ENCODE measurements at places on chromosomes 16 and 17. TPM values are rescaled to one million over a fixed set of nuclear protein-coding genes. Genes with fewer than 3 reads are reported as not detected.

DNA sequence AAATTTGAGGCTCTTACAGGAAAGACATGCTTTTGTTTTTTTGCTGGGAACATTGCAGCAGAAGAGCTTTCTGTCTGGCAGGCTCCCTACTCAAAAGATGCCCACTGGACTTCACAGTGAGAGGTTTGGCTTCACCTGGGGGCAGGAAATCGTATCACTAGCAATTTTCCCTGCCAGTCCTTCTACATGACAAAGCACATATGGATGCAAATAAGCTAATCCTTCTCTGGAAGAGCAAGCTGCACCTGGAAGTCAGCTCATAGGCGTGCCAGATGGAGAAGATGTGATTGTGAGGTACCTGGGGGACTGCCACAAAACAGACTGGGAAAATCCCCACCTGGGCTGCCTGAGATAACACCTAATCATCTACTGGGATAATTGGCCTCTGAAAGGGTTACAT is 195.0 kb upstream of the CPHXL start:
- no peak for DNase-seq

DNA sequence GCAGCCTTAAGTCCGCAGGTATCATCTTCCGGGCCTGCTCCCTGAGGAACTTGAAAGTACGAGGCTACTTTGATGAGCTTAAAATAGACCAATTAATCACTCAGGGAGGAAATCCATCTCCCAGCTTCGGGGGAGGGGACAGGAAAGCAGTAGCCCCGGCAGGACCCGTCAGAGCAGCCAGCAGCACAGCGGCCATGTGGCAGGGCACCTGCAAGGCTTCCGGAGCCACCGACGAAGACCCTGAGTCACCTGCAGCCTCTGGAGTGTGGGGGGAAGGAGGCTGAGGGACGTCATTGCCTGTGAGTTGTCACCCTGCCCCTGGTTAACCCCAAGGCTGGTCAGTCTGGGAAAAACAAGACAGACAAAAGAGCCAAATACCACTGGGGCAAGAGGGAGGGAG is 4.4 kb upstream of the CYB561 start:
- DNase-seq: no peak

The NLRC5 gene
- 320 TPM for total RNA-seq

DNA sequence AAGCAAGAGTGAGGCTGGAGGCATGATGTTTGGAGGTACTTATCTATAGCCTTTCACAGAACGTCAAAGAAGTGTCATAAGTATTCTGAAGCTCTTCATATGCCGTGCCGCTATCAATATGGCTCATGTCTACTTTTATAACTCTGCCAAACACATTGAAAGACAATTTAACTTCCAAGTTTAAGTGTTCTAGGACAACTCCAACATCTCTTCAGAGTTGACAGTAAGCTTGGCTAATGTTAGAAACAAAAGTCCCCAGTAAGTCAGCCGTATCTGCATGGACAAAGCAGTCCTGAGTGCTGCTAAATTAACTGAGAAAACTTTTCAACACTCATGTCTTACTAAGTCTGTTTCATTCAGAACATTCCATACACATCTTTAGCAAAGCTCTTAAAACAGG is 32.2 kb downstream of the GRB2 start:
- no peak for DNase-seq

The ZP2 gene
- not detected for total RNA-seq

The NOXO1 gene
- not detected for total RNA-seq

The CETP gene
- 0.14 TPM for total RNA-seq

DNA sequence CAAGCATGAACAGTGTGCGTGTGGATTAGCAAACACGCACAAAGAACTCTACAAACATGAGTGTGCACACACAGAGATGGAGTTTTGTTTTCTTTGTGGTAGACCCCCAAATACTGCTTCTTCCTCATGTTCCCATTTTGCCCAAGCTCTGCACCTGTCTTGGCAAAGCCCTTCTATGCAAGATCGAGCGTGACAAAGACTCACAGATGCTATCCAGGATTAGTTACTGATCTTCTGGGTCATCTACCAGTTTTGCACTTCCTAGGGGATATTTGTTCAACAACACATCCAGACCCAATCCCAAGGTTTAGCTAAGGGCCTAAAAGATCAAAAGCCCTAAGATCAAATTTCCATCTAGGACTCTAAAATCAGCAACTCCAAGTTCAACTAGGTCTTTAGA is 16.0 kb downstream of the LRRC36 start:
- DNase-seq: no peak

The EME1 gene
- 2.4 TPM for total RNA-seq

GRCh38 chr17:76515274-76515949 is 14.2 kb upstream of the RHBDF2 start:
- peak; percentile 97 for DNase-seq

DNA sequence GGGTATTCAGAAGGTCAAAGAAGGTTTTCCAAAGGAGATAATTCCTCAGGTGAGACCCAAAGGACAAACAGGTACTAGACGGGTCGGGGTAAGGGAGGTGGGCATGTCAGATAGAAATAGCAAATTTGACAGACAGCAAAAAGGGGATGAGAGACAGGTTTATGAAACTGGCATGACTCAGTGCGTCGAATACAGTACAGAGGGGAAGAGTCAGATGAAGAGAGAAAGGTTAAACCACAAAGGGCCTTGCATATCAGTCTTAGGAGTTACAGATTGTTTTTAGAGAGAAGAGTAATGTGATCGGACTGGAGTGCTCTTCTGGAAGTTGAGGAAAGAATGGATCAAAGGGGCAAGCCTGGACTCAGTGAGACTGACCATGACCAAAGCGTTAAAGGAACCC is 88.4 kb downstream of the ZZEF1 start:
- no peak for DNase-seq

GRCh38 chr17:19357351-19357750 is 5.2 kb downstream of the B9D1 start:
- no peak for DNase-seq

GRCh38 chr16:54145881-54146280 is 140.7 kb downstream of the IRX3 start:
- no peak for DNase-seq

DNA sequence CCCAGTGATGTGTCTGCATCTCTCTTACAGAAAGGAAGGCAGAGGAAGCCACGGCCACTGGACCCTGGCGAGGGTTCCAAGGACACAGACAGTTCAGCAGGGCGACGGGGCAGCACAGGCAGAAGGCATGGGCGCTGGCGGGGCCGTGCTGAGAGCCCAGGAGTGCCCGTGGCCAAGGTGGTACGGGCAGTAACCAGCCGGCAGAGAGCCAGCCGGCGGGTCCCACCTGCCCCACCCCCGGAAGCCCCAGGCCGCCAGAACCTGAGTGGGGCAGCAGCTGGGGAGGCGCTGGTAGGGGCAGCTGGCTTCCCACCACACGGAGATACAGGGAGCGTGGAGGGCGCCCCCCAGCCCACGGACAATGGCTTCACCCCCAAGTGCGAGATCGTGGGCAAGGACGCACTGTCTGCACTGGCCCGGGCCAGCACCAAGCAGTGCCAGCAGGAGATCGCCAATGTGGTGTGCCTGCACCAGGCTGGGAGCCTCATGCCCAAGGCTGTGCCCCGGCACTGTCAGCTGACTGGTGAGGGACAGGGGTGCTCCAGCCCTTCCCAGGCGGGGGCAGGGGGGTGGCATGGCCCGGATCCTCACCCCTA is 7.8 kb downstream of the XYLT2 start:
- no peak for DNase-seq

DNA sequence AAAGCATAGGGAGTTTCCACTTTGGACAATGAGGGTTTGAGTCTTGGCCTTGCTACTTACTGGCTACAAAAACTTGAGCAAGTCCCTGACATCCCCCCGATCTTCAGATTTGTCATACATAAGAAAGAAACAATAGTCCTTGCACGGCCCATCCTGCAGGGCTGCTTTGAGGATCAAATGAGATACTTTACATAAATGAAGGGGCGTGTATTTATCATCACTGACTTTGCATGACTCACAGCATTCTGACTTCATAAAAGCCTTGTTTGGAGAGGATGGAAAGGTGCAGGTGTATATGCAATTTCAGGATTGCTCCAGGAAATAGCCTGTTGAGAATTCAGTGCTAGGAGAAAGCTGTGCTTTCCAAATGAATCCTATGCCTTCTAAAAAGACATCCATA is 465.0 kb upstream of the MAF start:
- DNase-seq: no peak

DNA sequence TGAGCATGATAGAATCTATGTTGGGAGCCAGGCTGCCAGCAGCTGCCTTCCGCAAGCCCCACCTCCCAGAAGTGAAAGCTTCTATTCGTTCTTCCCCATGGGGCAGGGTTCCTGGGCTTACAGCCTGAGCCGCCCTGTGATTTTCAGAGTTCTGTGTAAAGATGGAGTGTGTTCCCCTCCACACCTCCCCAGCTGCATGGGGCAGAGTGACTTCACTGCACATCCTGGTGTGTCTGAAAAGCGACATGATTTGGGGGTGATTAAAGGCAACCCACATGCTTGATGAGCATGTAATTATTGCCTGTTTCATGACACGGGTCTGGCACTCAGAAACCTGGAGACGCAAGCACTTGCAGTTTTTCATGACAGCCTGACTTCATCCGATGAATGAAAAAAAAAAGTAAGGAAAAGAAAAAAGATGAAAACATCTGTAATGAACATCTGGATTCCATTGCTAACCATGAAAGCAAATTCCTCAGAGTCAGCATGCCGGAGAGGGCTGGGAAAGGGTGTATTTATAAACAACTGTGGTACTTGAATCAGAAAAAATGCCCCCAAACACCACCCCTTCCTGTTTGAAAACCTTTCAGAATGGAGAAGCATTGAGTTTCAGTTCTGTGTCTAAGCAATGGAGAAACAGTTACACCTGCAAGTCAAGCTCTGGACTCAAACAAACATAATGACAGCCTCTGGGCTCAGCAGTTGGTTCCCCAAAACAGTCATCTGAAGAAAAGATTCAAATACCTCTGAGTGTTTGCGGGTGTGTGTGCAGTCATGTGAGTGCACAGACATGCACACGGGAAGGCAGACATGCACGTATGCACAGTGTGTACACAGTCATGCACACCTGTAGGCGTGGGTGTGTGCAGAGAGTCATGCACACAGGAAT is 266.0 kb downstream of the ENGASE start:
- DNase-seq: no peak

The GPRC5B gene
- not detected for total RNA-seq

DNA sequence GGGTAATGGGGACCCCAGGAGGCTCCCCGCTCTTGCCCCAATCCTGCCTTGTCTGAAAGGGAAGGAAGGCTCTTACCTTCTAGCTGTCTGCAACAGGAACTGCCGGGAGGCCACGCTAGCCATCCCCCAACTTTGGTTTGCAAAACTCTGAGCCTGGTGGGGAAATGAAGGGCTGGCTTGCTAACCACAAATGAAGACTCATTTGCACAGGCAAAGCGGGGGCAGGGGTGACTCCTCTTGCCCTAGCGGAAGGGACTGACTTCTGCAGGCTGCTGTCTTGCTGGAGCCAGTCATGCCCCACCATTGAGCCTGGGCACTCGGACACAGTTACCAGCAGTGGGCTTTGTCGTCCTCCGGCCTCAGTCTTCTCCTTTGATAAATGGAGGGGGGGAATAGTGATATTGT is 52.6 kb downstream of the PLCG2 start:
- DNase-seq: peak; percentile 72

Data from natural killer cell (primary cell).